Keratinocyte (primary cell): ENCODE measurements at places on chromosomes 7 and 10.

GRCh38 chr10:35463878-35464277, 127.6 kb downstream of the CCNY start:
- DNase-seq: no peak

- no peak for DNase-seq
These were observed 1190.4 kb downstream of the GATA3 start for GRCh38 chr10:9244864-9245263.

- DNase-seq: no peak
These were observed 118.3 kb upstream of the THSD7A start for GRCh38 chr7:11950281-11950680.

DNA sequence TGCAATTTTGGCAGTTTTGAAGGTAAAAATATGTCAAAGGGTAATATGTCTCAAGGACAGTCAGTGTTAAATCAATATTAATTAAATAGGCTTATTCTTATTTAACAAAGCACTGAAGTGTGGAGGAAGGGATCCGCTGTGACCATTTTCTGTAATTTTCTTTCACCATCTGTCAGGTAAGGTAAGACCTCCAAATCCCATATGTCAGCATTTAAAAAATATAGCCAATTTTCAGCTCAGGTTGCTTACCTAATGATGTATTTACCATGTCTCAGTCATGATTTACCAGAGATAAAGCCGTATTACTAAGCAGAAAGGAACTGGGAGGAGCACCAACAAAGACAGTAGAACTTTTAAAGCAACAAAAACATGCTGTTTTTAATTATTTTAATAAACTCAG, 683.9 kb downstream of the CCSER2 start:
- no peak for DNase-seq

GRCh38 chr7:66307591-66308215, 102.6 kb downstream of the TPST1 start:
- DNase-seq: no peak

DNA sequence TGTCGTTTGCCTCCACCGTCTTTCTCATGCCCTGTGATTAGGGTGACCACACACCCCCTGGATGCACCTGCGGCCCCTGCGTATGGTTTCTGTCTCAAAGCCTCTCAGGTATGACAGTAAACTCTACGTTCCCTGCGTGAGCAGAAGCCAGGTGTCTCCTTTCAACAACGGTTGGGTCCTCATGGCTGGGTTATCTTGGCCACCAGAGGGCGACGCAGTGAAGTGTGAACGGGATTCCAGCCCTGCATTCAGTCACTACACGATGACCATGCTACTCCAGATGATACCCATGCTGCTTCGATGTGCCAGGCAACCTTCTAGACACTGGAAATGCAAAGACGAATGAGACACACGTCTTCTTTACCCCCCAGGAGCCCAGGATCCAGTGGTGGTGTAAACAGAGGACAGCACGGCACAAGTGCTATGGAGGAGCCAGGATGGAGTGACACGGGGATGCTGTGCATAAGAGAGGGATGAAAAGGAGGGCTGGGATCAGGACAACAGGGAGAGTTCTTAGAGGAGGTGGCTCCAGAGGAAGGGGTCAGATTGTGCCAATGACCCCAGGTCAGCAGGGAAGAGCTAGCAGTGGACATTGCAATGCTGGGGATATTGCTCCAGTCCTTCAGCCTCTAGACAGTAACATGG, 228.1 kb upstream of the PFKP start:
- DNase-seq: no peak

- DNase-seq: no peak
These were observed 603.5 kb downstream of the ARL4A start for GRCh38 chr7:13290975-13291374.

- no peak for DNase-seq
These were observed 16.8 kb upstream of the KIF20B start for GRCh38 chr10:89684604-89685003.

GRCh38 chr7:45413419-45413818, 160.7 kb upstream of the ADCY1 start:
- no peak for DNase-seq

- no peak for DNase-seq
These were observed 281.2 kb downstream of the SKAP2 start for GRCh38 chr7:26583094-26583648.

DNA sequence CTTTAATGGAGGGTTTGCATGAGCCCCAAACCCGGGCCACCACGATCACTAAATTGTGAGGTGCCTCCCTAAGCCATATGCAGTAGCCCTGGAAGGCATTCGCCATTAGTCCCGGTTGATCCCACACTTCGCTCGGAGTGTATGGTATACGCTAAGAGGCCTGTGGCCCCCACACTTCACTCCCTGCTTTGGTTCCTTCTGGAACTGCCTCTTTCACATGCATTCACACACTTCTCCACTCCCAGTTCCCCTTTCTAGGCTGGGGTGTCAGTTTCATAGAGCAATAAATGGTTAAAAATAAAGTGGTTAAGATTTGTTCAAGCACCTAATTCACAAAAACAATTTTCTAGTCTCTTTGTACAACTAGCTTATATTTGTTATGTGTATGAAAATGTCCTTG, 212.1 kb upstream of the KCND2 start:
- DNase-seq: no peak

DNA sequence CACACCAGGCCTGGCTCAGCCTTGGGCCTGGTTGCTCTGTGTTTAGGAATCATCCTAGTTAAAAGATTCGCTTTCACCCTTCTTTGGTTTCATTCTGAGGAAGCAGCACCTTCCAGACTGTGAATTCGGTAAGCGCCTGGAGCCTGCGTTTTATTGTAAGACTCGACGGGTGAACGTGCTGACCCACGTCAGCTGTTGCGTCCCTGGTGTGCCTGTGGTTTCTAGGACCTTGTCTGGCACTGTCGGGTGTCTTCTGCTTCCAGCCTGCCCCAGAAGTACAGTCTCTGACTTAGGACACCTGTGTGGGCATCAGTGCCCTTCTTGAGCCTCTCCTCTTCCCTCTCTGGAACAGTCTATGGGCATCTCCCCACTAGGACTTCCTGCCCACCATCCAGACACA, 26.3 kb downstream of the MKI67 start:
- no peak for DNase-seq

DNA sequence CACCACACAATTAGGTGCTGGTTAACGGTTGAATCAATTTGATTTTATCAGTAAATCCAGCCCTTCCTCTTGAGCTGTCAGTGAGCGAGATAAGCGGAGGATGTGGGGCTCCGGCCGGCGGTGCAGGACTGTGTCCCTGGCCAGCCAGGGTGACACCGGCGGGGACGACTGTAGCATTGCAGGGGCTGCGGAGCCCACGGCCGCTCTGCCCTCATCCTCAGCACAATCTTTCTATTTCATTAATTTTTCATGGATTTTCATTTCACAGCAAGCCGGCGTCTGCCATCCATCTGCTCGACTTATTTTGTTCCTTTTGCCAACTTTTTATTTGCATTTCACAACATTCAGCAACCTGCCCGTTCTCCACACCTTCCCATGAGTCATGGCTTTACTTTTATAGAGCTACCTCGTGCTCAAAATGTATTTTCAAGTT, 4.7 kb downstream of the ADARB2 start:
- DNase-seq: no peak

DNA sequence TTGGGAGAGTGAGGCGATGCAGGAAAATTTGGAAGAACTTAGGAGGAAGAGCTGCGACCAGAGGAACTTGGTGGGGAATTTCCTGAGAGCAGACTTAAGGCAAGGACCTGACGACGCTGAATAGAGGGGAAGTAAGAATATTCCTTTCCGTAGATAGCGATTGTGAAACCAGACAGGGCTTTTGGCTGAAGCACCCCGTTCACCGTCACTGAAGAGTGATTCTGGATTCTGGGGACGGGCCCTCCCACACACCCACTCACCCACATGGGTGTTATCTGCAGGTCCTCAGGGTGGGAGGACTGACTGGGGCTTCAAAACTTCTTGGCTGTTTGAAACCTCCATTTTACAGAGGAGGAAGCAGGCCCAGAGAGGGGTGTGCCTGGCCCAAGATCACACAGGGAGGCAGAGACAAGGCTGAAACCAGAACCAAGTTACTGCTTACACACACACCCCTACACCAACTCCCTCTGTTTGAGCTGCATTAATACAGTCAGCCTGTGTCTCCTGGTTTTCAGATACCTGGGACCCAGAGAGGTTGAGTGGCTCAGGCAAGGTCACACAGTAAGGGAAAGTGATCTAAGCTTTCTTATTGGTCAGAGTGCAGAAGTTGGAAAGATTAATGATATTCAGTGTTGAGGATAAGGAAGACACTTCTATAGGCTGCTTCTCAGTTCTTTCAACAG, 37.2 kb upstream of the CDH23 start:
- no peak for DNase-seq

GRCh38 chr10:11110539-11110938, 92.9 kb downstream of the CELF2 start:
- no peak for DNase-seq

GRCh38 chr10:11150231-11150731, 132.6 kb downstream of the CELF2 start:
- no peak for DNase-seq

GRCh38 chr7:73507556-73507955, 14.5 kb downstream of the BAZ1B start:
- no peak for DNase-seq

GRCh38 chr7:8141070-8141469, 120.9 kb downstream of the ICA1 start:
- no peak for DNase-seq

GRCh38 chr10:48899781-48900180, 39.9 kb downstream of the LRRC18 start:
- DNase-seq: no peak

GRCh38 chr10:103645141-103646054, 151.9 kb downstream of the NEURL1 start:
- DNase-seq: no peak

- DNase-seq: no peak
These were observed 294.3 kb downstream of the BBS9 start for GRCh38 chr7:33423646-33424020.

DNA sequence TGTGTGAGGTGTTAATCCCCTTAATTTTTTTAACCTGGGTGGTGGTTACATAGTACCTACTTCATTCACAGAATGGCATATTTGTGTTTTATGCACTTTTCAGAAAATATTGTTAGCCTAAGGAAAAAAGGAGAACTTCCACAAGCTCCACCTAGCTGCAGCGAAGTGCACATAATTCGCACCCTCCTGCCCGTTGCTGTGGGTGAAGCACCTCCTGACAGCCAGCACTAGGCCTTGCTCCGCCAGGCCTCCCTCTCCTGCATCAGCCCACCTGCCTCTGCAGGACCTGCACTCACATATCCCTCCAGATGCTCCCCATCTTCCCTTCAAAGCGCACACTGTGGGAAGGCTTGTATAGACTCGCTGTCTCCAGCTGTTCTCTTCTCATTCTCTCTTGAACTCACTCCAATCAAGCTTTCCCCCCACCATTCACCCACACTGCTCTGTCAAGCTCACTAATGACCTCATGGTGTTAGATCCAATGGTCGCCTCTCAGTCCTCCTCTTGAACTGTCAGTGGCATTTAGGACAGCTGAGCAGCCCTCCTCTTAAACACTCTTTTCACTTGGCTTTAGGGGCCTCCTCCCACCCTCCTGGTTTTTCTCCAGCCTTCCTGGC, 20.7 kb upstream of the GRID1 start:
- no peak for DNase-seq

DNA sequence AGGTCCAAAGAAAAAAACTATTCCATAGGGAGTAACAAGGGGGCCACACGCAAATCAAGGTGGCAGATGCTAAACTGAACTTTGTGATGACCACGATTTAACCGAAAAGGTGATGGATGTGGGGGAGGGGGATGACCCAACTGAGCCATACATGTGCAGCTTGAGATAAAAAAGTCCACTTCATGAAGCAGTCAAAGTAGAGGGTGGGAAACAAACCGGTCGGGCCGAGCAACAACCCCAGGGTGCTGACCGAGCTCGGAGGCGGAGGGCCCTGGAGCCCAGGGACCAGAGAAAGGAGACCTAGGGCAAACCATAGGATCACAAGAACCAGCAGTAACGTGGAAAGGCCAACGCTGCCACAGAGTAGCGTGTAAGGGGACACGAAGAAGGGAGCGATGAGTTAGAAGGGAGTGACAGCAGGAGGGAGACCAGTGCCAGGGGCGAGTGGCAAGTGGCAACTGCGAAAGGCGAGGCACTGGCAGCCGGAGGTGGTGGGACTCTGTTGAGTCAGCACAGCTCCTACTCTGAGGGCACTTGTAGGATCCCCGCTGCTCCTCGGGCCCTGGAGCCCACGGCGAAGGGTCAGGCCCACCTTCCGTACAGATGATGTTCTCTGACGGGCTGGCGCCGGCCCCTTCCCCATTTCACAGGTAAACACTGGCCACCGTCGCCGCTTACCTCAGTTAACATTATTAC, 540 bp downstream of the SNX13 start:
- DNase-seq: no peak

DNA sequence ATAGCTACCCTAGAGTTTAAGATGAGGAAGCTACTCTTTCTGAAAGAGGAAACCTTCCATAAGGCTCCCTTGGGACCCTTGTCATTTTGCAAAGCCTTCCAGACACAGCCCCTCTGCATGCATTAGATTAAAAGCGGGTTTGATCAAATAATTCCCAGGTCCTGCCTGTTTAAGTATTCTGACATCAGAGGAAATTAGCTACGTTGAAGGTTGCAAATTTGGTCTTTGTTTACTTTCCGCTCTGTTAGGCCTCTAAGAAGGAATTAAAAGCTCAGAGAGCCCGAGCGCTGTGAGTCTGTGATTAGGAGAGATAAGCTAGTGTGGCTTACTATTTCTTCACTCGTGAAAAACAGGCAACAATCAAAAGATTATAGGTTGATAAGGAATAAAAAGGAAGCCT, 1.4 kb upstream of the THSD7A start:
- DNase-seq: no peak

DNA sequence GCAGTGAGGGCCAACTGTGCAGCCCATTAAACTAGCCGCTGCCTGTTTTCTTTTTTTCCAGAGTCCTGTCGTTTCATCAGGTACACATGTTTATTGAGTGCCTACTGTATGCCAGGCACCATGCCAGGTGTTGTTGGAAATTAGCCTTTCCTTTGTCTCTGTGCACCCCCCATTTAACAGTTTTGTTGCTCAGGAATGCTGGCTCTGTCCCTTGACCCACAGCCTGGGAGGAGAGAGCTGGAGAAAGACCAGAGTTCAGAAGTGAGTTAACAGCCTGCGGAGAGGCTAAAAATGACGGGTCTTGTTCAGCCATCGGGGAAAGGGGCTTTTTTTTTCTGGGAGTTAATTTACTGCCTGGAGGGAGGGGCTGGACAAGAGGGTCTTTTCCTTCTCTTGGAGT, 1.3 kb downstream of the LRMDA start:
- no peak for DNase-seq

- no peak for DNase-seq
These were observed 273.9 kb downstream of the USP6NL start for GRCh38 chr10:11337516-11337915.

- no peak for DNase-seq
These were observed 54.3 kb upstream of the KDM7A start for GRCh38 chr7:140230861-140231770.

- no peak for DNase-seq
These were observed 395.9 kb downstream of the AUTS2 start for GRCh38 chr7:69994218-69994617.
